ENCODE measurements at places on chromosomes 2 and 18.

GRCh38 chr2:43717322-43717721 is 41.1 kb upstream of the C1GALT1C1L start:
- DNase-seq: no peak

- no peak for DNase-seq
Measured at GRCh38 chr2:134261398-134262131, 7.7 kb downstream of the MGAT5 start.

DNA sequence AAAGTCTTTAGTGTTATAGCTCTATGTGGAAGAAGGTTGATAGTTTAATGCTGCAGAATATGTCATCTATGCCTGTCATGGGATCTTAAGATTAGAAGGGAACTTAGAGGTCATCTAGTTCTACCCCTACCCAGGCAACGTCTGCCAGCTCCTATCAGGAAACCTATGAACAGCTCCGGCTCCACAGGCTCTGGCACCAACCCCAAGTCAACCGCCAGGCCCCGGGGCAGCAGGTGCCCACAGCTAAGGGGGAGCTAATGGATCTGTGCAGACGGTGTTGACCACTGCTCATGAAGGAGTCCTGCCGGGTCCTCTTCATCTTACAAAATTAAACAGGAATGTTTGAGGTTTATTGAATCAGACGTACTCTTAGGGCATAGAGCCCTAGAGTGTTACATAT is 440.8 kb upstream of the KLHL29 start:
- no peak for DNase-seq

- no peak for DNase-seq
Measured at GRCh38 chr18:78635093-78635800, 344.4 kb upstream of the SALL3 start.

DNA sequence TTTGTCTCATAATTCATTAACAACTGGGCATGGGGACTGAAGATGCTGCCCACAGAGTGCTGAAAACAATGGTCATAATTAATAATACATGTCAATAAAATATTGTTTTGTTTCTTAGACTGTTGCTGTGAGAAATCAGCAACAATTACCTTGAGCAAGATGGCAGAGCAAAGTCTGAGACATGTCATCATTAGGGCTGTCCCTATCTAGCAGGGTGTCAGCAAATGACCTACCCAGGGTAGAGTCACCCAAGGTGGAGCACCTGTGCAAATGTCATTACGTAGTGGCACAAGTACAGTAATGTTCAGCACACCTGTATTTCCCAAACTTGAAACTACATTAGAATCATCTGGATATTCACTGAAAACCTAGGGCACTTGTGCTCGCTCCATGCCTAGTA is 10.6 kb upstream of the IL36A start:
- DNase-seq: no peak

GRCh38 chr18:55694291-55694690 is 106.3 kb upstream of the TCF4 start:
- DNase-seq: no peak

DNA sequence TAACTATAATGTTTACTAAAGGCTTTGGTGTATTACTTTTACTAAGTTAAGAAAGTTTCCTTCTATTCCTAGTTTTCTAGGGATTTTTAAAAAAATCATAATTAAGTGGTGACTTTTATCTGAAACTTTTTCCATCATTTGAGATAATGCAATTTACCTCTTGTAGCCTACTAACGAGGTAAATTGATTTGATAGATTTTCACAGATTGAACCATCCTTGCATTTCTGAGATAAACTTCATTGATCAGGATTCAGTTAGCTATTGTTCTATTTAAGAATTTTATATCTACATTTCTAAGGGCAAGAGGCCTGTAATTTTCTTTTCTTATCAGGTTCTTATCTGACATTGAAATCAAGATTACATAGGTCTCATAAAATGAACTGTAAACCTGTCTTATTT is 178.1 kb downstream of the MIB1 start:
- no peak for DNase-seq

GRCh38 chr2:29011418-29012060 is 30.4 kb downstream of the TOGARAM2 start:
- DNase-seq: no peak

DNA sequence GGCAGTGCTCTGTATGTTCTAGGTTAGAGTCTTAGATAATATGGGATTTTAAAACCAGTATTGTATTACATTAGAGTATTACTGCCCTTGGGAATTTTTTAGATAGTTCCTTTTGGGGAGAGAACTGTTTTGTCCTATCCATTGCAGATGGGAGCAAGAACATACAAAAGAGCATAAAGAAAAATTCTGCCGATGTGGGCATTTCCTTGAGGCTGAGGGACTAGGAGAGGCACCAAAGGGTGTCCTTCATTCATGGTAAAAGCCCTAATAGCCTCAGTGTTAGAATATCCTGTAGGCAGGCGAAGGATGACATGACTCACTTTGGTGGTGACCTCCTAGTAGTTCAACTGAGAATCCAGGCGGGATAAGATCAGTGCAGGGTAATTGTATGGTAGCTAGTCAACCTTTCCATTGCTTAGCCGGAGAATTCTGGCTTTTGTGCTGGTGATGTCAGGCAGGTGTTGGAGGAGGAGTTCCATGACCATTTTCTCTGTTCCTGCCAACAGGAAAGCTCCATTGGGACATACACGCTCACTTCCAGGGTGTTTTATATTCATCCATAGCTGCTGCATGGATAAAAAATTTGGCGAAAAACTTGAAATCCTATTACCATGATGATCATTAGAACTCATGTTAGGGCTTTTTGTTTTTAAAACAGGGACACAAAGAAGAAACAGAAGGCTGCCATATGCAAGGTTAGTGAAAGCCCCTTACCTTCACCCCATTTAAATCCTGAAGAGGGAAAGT is 28.1 kb downstream of the EPAS1 start:
- no peak for DNase-seq

DNA sequence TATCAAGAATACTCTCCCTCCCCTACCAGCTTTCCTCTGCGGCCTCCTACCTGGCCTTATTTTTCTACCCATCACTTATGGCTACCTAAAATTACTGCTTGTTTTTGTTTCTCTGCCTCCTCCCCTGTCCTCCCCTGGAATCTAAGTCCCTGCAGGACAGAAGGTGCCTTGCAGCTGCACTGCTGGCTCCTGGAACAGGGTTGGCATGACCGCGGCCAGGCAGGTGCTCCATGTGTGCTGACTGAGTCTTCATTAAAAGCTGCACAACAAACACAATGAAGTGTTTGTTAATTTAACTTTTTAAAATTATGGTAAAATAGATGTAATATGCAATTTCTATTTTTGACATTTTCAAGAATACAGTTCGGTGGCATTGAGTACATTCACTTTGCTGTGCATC is 171.9 kb upstream of the FHL2 start:
- no peak for DNase-seq

GRCh38 chr2:207619764-207620203 is 5.4 kb downstream of the METTL21A start:
- no peak for DNase-seq

DNA sequence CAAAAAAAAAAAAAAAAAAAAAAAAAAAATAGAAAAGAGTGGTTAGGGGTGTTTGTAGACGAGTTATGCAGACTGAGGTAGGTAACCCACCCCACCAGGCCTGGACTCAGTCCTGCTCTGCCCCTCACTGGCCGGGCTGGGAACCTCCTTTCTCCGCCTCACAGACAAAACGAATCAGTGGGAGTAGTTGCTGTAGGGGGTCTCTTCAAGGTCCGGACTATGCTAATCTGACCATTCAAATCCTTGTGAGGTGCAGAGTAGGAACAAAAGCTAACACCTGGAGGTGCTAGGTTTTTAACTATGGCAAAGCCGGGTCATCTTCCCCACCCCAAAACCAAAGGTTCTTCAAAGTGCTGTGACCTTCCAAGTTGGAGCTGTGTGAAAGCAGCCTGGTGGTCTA is 223.7 kb downstream of the SLC4A3 start:
- DNase-seq: no peak

GRCh38 chr2:241901500-241902351 is 32.2 kb downstream of the RTP5 start:
- DNase-seq: no peak

GRCh38 chr2:232543928-232544631 is 4.6 kb downstream of the CHRNG start:
- no peak for DNase-seq

- DNase-seq: peak; percentile 54
Measured at GRCh38 chr2:43178602-43179542, 47.5 kb downstream of the ZFP36L2 start.

GRCh38 chr18:55523001-55523400 is 65.0 kb downstream of the TCF4 start:
- no peak for DNase-seq

- DNase-seq: no peak
Measured at GRCh38 chr2:157761520-157761919, 114.6 kb downstream of the ACVR1 start.

DNA sequence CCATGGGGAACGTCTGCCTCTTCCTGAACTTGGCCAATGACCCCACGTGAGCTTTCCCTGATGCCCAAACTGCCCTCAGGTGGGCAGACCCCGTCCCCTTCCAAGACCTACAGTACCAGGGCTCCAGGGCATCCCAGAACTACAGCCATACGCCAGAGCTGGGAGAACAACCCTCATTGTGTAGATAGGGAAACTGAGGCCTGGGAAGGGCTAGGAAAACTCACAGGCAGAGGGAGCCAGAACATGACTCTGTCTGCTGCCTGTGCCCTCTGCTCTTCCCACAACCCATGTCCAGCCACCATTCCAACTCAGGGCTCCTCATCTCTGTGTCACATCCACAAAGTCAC is 16.8 kb upstream of the ANKRD53 start:
- DNase-seq: no peak

GRCh38 chr18:32152705-32153448 is 37.0 kb upstream of the MEP1B start:
- DNase-seq: no peak

DNA sequence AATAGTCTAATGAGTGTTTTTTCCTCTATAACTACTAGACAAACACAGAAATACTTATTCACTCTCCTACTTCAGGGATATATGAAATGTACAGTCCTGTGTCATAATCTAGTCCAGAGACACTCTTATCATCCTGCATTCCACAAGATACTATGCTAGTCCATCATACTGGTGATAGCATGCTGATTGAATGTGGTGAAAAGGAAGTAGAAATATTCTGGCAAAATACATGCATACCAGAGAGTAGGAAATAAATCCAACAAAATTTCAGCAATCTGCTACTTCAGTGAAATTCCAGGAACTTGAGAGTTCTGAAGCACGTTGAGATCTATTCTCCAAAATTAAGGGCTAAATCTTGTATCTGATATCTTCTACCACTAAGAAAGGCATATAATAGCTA is 353.9 kb downstream of the PID1 start:
- DNase-seq: peak; percentile 63

DNA sequence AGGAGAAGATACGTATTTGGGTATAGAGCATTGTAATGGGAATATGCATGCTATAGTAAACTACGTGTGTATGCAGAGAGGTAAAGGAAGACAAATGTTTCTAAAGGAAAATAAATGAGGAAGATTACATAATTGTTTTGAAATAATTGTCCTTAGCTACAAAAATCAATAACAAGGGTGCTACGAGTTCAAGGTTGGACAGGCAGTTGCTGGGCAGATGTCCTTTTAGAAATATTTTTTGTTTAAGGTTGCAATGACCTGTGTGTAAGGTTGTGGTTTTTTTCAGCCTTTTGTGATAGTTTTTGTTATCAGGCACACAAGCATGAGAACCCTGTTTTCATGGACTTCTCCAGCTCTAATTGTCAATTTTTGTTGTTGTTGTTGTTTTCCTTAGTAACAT is 1304.1 kb upstream of the CHAC2 start:
- DNase-seq: no peak

DNA sequence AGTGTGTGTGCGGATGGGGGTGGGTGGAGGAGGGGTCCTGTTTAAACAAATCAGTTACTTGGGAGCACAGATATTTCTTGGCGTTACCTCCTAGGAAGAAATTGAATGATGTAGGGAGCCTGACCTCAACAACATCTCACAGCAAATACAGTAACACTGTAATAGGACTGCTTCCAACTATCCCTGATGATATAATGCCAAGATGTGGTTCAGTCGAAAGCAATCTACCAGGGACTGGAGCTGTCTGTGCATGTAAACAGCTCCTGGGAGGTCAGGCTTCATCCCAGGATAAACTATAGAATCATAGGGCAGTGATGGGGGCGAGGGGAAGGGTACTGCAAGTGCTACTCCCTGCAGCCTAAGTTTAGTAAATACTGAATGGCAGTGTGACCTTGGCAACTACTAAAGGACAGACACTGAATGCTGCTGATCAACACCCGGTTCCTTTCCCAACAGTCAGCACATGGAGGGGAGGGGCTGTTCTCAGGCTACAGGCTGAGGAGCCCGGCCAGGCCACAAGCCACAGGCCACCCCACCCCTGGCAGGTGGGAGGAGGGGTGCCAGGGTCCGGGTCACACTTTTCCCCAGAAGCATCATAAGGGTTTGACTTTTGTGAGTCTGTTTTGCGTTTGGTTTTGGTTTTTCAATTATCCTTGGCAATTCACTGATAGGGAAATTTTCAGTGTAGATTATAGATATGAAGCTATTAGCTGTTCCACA is 85.3 kb upstream of the ZNF397 start:
- no peak for DNase-seq

- DNase-seq: no peak
Measured at GRCh38 chr2:55269645-55269990, 587 bp upstream of the MTIF2 start.

DNA sequence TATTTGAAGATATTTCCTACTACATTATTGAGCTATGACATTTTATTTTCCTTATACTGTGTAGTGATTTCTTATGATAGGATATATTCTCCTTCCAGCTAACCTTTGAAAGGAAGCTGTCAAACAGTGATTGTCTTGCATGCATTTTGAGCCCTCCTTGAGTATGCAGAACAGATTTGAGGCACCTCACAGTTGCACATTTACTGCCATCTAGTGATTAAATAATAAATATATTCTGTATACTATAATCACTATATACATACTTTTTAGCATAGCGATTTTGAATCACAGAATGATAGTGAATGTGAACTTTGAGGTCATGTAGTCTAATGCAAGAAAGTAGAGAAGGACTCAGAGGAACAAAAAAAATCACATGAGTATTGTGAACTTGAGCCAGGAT is 268.4 kb upstream of the CDH19 start:
- DNase-seq: no peak

DNA sequence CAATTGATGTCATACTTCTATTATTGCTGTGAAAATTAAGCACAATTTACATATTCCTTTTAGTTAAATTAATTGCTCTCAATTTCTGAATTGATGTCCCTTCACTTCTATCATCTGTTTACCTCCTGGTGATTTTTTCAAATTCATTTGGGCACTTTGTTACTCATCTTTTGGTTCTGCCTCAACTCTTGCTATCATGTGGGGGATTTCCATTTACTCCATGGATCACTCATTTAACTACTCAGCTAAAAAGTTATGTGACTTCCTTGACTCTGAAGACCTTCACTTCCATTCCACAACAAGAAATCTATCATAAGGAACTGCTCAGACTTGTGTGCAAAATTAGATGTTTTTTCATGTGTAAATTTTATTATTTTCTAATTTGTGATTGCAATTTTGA is 126.2 kb downstream of the EHBP1 start:
- DNase-seq: no peak

GRCh38 chr18:2431806-2432205 is 139.5 kb downstream of the METTL4 start:
- no peak for DNase-seq

- no peak for DNase-seq
Measured at GRCh38 chr2:219643788-219644398, 16.5 kb downstream of the SLC4A3 start.

- no peak for DNase-seq
Measured at GRCh38 chr2:200810252-200810997, 1.3 kb upstream of the BZW1 start.
